ENCODE measurements at places on chromosomes 6 and 20. TPM values are rescaled to one million over a fixed set of nuclear protein-coding genes. Genes with fewer than 3 reads are reported as not detected.

PPIL6 gene
- 2.1 TPM for total RNA-seq

LRRC73 gene
- 0.32 TPM for total RNA-seq

AGER gene
- 0.15 TPM for total RNA-seq

REV3L gene
- total RNA-seq: 23.1 TPM

MYL9 gene
- total RNA-seq: 29.0 TPM

HLA-G gene
- not detected for total RNA-seq

HTR1B gene
- not detected for total RNA-seq

MOXD1 gene
- 207 TPM for total RNA-seq

NT5E gene
- total RNA-seq: 171 TPM

ADTRP gene
- 1.4 TPM for total RNA-seq

MRPL2 gene
- total RNA-seq: 55.4 TPM

KIF6 gene
- 2.7 TPM for total RNA-seq

EFCAB8 gene
- total RNA-seq: not detected

ANGPT4 gene
- total RNA-seq: not detected

DNA sequence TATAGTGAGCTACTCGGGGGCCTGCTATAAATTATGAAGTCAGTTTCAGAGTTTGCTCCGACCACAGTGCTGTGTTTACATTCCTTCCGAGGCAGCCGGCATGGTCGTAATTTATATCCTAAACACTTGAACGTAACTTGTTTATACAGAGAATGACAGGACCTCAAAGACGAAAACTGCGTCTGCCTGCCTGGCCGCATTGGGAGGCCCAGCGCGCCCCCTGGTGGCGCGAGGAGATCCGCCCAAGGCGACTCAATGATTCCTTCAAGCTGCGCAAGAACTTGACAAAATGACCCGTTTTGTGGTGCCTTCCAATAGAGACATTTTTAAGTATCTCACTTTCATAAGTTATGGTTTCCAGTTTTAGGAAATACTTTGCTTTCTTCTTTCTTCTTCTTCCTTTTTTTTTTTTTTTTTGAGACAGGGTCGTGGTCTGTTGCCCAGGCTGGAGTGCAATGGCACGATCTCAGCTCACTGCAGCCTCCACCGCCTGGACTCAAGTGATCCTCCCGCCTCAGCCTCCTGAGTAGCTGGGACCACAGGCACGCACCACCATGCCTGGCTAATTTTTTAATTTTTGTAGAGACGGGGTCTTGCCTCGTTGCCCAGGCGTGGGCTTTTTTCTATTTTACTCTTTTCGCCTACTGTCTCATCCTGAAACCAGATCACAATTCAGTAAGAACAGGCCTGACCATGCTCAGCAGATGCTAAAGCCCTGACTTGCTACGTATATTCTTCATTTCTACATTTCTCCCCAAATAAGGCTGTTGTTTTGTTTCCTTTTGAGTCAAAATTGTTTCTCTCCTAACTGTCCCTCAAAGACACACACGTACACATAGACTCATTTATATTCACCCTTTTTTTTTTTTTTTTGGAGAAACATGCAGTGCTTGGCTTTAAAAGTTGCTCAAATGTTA, 7.8 kb downstream of the FOXF2 start:
- DNase-seq: peak; percentile 85

DNA sequence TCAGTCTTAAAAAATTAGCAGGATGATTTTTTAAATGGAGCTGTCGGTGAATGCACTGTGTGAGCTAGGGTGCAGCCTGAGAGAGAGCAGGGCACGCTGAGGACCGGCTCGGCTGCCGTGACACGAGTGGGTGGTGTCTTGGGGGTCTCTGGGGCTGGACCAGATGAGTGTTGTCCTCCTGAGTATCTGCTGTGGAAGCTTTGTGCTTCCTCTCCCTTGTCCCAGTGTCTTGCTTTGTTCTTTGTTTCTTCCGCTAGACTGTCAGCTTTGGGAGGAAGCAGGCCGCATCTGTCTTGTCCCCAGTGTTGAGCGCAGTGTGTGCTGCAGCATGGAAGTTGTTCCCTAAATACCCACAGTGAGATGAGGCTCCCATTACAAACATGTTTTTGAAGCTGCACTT, 89.4 kb downstream of the RTN4IP1 start:
- no peak for DNase-seq

DNA sequence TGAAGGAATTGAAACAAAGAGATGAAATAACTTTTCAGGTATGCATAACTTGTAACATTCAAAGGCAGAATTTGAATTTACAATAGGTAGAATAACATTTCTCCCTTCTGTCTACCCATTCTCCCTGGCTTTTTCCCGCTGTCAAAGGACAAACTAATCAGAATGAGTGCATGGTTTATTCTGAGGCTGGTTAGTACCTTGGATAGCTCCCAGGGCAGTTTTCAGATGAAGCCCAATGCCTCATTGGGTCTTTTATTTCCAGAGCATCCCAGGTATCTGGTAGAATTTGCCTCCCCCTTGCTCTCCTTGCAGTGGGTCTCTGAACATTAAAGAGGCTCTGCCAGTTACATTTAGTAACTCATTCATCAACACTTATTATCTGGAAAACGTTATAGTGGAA, 665.5 kb downstream of the BCKDHB start:
- peak; percentile 46 for DNase-seq

- DNase-seq: no peak
Observed at GRCh38 chr6:7261852-7262461, 51.0 kb downstream of the SSR1 start.

GRCh38 chr6:90264561-90264960, 32.1 kb downstream of the BACH2 start:
- no peak for DNase-seq

GRCh38 chr20:31607640-31608250, 2.7 kb downstream of the ID1 start:
- DNase-seq: peak; percentile 80

DNA sequence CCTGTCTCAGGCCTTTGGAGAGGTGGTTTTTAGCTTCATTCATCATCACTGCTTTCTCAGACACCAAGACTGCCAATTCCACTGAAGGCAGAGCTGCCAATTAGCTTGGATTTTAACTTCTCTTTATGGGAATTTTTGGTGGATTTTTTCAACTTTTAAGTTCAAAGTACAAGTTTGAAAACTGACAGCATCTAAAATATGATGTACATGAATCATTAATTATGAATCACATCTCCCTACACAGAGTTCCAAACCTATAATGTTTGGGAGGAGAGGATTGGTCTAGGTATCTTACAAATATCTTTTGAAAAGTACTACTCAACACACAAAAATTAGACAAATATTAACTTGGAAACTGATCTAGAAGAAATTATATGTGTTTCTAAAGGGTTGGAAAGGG, 25.5 kb downstream of the CNKSR3 start:
- DNase-seq: no peak

- no peak for DNase-seq
Observed at GRCh38 chr6:167104388-167104787, 18.5 kb upstream of the CCR6 start.

GRCh38 chr6:108254433-108255410, 6.1 kb downstream of the SNX3 start:
- no peak for DNase-seq

DNA sequence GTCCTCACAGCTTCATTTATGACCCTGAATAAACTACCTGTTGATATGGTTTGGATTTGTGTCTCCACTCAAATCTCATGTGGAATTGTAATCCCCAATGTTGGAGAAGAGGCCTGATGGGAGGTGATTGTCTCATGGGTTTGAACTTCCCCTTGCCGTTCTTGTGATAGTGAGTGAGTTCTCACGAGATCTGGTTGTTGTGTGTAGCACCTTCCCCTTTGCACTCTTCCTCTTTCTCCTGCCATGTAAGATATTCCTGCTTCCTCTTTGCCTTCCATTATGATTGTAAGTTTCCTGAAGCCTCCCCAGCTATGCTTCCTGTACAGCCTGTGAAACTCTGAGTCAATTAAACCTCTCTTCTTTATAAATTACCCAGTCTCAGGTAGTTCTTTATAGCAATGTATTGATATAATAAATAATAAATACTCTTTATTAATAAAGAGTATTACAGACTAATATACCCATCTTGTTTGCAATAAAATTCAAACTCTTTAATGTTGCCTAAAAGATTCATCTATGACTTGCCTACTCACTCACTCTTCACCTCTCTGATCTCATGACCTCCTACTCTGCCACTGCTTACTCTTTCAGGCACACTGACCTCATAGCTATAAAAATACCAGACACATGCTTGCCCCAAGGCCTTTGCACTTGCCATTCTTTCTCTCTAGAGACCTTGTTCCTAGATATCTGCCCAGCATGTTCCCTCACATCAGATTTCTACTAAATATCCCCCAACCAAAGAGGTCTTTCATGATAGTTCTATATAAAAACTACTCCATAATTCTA, 256.4 kb upstream of the MARCKS start:
- DNase-seq: peak; percentile 42

DNA sequence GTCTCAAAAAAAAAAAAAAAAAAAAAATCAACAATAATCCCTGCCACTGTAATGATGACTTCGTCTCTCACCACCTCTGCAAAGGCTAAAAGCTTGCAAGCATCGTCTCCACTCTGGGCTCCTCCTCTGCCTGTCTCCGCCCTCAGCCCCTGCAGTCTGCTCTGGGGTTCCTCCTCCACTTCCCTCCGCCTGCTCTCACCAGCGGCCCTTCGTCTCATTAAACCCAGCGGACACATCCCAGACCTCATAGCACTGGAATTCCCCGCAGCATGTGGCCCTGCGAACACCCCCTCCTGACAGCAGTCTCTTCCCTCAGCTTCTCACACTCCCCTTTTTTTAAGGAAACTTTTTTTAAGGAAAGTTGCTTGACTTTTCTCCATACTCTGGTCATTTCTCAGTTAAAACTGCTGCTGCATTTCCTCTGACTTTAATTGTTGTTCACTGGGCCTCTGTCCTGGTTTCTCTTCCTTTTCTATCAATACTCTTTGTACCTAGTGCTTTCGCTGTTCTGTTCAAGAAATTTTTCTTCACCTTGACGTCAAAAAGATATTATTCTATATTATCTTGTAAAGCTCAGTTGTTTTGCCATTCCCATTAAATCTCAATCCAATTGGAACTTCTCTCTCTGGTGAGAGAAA, 70.9 kb upstream of the PLEKHG1 start:
- DNase-seq: no peak

DNA sequence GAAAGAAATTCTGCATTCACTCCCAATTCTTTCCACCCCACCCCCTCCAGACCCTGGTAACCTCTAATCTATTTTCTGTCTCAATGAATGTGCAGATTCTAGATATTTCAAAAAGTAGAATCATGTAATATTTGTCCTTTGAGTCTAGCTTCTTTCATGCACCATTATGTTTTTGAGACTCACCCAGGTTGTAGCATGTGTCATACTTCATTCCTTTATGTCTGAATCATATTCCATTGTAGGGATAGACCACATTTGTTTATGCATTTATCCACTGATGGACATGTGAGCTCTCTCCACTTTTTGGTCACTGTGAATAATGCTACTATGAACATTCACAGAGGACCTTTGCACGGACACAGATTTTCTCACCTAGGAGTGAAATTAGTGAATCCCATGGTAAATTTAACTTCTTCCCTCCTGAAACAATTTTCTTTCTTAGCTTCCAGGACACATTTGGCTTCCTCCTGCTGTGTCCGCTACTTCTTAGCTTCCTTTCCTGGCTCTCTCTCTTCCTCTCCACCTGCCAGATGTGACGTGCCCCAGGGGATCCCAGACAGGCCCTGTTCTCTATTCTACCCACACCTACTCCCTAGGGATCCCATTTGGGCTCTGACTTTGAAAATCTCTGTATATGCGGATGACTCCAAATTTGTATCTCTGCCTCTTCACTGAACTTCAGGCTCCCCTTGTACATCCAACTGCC, 24.1 kb upstream of the ARFGEF2 start:
- peak; percentile 97 for DNase-seq

GRCh38 chr20:16352321-16352720, 220.9 kb downstream of the KIF16B start:
- DNase-seq: no peak

DNA sequence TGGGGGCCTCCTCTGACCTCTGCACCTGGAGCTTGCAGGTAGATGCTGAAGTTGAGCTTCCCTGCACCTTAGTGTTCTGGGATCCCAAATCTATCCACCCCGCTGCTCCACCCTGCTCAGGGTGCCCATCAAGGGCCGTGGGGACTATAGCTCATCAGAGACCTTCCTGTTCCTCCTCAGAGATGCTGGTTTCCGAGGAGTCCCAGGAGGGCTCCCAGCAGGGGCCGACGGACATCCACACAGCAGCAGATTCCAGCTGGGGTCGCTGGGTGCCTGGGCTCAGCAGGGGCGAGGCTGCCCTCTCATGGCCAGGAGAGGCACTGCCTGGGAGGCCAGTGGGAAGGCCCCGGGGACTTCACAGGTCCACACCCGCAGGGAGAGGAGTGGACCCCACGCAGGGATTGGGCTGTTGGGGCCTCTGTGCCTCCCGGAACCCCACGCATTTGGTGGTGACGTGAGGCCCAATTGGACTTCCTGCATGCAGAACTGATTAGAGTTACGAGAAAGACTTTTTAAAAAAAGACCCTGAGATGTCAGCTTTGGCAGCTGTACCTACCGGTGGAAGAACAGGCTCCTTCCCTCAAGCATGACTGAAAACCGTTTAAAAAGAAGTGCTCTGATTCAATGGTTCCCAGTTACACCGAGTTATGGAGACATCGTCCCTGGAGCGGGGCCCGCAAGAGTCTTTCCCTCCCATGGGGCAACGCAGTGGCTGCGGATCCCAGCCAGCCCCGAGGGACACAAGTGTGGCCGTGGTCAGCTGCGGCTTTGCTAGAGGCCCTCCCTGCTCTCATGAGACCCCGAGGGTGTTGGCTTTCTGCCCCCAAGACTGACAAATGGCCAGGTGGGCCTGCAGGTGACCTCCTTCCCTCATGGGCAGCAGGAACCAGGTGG, 25.3 kb upstream of the SLCO4A1 start:
- peak; percentile 76 for DNase-seq

DNA sequence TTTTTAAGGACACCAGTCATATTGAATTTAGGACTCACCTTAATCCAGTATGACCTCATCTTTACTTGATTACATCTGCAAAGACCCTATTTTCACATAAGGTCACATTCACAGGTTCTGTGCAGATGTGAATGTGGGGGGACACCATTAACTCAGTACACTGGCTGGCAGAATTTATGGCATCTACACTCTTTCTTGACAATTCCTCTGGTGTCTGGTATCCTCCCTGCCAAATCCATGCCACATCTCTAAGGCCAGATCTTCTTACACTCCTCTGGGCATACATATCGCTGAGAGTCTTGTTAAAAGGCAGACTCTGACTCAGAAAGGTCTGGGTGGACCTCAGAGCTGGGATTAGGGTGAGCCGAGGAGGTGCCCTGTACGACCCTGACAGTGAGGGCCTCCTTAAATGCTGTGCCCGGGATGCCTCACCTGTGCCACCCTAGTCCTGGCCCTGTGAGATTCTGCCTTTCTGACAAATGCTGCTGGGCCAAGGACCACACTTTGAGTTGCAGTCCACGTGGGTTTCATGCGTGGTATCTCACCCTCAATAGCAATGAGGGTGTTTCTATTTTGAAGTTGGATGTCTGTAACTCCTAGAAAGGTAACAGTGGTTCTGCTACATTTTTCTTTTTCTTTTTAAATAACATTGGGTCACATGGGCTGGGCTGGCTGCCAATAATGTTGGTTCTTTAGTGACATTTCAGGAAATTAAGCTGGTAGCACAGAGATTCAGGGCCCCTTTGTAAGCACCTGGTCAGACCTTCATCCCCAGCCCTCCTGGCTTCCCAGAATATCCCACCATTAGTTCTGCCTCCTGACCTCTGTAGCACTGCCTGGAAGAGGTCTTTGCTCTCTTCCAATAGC, 17.2 kb upstream of the LRRN4 start:
- DNase-seq: peak; percentile 19

GRCh38 chr6:150696190-150696589, 96.5 kb downstream of the PLEKHG1 start:
- DNase-seq: no peak

- DNase-seq: no peak
Observed at GRCh38 chr6:53995935-53996334, 115.3 kb upstream of the MLIP start.

- DNase-seq: peak; percentile 47
Observed at GRCh38 chr6:128807577-128807976, 75.4 kb upstream of the LAMA2 start.

Data from M059J (cell line).